ENCODE measurements at places on chromosomes 11 and 22.

DNA sequence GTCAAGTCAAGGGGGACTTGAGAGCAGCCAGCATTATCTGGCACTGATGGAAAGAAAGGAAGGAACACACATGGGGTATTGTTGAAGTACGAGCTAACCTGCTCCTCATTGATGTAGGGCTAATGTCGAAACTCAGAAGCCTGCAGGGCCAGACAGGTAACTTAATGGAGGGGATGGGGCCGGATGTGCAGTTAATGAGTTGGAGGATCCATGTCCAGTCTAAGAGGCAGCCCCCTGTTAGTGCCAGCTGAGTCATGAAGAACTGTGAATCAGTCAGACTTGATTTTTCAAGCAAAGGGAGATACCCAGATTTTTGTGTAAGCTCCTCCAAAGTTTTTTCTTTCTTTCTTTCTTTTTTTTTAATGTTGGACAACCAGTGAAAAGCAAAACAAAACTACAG is 65.6 kb downstream of the CECR2 start:
- DNase-seq = no peak

- DNase-seq = no peak
Observed at GRCh38 chr11:122706291-122707088, 51.0 kb downstream of the UBASH3B start.

DNA sequence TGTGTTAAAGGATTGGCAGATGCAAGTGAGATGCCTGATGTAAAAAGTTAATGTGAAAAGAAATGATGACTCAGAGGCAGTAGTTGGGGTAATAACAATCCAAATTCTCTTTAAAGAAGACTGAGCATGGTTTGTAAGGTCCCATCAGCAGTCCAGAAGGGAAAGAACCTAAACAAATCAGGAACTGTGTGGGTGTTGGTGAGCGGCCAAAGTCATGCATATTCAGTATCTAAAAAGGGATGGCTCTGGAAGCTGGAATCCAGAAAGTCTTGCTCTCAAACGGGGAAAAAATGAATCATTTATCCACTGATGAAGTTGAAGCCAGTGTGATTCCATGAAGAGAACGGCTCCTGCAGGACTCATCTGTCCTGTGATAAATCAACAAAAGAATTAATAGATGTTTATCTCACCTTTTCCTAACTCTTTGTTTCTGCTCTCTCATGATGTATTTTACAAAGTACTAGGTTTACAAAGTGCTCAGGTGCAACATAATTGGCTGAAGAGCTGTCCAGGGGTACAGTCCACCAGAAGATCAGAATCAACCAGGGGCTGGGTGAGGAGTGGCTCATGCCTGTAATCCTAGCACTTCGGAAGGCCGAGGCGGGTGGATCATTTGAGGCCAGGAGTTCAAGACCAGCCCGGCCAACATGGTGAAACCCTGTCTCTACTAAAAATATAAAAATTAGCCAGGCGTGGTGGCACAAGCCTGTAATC is 20.5 kb upstream of the SORL1-AS1 start:
- DNase-seq = no peak

GRCh38 chr22:46393873-46394272 is 58.4 kb downstream of the TRMU start:
- DNase-seq = no peak

DNA sequence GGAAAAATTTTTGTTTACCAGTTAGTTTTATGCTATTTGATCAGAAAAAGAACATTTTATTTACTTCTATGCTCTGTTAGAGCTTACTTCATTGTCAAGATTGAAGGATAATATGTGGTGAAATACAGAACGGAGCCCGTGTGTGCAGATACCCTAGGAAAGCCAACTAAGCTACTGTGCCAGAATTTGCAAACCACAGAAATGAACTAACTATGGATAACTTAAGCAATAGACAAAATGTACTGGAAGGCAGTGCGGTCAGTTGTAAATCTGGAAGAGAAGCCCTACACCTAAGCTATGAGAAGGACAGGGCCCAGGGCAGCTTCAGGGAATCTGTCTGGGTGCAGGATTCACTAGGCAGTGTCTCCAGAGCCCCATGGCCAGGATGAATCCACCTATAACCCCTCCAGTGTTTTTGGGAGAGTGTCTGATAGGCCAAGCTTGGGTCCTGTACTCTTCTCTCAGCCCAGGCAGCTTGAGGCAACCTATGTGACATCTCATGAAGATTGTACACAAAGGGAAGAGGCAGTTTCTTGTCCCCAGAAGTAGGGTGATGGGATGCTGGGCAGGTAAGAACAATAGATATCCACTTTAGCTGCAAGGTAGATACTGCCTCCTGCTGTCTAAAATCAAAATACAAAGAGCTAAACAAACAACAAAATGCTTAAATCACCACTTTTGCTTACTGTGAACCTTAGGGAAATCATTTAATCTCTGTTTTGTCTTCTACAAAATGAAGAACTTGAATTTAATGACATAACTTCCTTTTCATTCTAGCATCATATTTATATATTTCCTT is 12.1 kb downstream of the MMP7 start:
- no peak for DNase-seq
